NCI-H1694 (cell line): ENCODE measurements at places on chromosomes 6 and 20.

DNA sequence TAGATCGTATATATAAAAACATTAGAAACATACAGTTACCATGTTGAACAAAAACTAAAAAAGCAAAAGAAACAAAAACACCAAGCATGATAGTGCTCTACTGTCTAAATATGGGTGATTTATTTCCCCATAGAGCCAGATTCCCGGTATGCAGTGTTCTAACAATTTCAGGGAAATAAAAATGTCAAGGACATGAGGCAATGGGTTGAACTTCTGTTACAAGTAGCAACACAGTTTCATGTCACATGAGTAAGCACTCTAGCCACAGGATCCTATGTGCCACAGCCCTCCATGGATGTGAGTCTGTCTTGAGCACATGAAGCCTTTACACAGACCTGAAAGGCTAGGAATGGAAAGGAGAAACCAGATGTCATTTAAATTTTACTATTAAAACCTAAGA, 96.0 kb downstream of the MAP3K5 start:
- no peak for DNase-seq

GRCh38 chr6:156160007-156160794, 617.0 kb upstream of the ARID1B start:
- DNase-seq = no peak

GRCh38 chr6:108841377-108841855, 6.8 kb upstream of the ARMC2 start:
- DNase-seq = no peak

DNA sequence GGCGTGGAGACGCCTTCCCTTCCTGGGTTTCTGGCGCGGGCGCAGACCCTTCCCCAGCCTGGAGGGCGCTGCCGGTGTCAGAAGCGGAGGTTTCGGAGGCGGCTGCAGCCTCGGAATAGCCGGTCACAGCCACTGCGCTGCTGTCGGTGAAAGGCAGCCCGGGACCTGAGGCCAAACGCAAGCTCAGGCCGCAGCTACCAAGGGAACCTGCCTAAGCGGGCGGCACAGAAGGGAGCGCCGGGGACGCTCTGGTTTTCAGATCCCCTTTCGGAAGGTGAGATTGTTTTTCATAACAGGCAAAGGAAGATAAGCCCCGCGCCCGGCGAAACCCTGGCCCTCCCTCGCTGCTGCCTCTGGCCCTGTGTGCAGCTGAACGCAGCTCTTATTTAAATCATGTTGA, 116.5 kb downstream of the FAM120B start:
- no peak for DNase-seq

- DNase-seq = no peak
Measured at GRCh38 chr20:63310265-63310991, 17.4 kb downstream of the COL20A1 start.

GRCh38 chr6:155084431-155085123, 89.5 kb downstream of the TIAM2 start:
- no peak for DNase-seq

- DNase-seq = no peak
Measured at GRCh38 chr20:62753626-62754025, 42.6 kb upstream of the MRGBP start.

DNA sequence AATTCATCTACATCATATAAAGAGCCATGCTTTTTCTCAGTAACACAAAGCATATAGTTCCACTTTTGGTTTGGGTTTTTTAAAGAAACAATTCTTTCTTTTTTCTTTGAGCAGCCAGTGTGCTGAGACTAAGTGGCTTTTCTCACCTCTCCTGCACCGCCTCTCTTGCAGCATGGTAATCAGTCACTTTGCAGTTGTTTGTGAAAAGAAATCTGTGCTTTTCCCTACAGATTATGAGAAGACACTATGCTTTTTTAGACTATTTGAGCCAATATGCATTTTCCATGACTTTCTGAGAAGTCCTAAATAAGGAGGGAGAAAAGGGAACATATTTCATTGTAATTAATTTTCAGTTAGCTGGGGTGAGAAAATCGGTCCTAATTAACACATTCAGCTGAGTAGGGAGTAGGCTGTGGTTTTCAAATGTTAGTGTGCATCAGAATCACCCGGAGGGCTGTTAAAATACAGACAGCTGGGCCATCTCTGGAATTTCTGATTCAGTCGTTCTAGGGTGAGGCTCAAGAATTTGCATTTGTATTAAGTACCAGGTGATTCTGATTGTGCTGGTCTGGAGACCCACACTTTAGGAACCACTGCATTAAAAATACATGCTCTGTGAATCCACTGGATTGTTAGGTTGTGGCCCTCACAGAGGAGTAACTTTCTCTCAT, 155.2 kb downstream of the TINAG start:
- no peak for DNase-seq

GRCh38 chr6:49764571-49765236, 20.5 kb upstream of the CRISP3 start:
- DNase-seq = no peak

- no peak for DNase-seq
Measured at GRCh38 chr6:139325125-139325524, 33.3 kb upstream of the TXLNB start.

DNA sequence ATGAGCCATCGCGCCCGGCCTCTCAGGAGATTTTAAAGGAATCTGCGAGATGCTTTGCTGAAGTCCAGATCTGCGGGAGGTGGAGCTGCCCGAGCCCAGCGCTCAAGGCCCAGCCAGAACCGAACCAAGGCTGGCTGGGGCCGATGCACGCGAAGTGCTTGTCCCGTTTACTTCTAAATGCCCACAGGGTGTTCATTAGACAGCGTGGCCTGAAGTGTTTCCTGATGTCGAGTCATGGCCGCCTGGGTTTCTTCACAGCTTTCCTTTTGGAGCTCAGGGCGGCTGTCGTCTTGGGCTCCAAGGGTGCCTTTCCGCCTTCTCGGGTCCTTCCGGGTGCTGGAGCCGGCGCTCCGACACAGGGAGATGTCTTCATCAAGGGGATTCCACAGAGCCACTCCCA, 25.1 kb upstream of the CCR6 start:
- no peak for DNase-seq

DNA sequence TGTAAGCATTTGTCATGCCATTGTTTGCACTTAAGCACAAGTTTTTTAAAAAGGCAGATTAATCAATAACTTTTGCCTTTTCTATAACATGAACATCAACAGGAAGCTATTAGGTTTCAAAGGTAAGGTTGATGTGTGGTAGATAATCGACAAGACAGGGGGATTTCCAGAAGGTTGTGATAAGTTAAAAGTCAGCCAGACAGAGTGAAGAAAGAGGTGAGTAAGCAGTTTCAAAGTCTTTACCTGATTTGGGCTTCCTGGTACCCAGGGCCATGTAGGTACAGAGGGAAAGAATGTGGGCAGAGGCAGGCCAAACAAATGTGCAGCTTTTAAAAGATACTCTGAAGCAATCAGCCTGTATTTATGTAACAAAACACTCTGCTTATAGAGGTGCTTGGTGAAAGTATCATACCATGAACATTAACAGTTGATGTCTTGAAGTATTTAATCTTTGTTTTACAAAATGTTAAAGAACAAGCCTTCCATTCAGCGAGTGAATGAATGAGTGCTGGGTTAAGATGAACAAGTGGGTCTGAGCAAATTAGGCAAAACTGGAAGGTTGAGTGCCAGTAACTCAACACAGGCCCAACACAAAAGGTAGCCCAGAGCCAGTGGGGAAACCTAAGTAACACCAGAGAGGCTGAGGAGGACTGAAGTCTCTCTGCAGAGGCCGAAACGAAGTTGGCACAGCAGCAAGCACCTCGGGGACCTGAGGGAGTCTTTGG, 60.2 kb downstream of the LRRC1 start:
- no peak for DNase-seq

- DNase-seq = no peak
Measured at GRCh38 chr6:89952105-89952671, 57.9 kb downstream of the GJA10 start.

GRCh38 chr6:72271531-72271930, 350.3 kb upstream of the KCNQ5 start:
- no peak for DNase-seq

- no peak for DNase-seq
Measured at GRCh38 chr6:5151955-5152401, 66.8 kb downstream of the PPP1R3G start.

DNA sequence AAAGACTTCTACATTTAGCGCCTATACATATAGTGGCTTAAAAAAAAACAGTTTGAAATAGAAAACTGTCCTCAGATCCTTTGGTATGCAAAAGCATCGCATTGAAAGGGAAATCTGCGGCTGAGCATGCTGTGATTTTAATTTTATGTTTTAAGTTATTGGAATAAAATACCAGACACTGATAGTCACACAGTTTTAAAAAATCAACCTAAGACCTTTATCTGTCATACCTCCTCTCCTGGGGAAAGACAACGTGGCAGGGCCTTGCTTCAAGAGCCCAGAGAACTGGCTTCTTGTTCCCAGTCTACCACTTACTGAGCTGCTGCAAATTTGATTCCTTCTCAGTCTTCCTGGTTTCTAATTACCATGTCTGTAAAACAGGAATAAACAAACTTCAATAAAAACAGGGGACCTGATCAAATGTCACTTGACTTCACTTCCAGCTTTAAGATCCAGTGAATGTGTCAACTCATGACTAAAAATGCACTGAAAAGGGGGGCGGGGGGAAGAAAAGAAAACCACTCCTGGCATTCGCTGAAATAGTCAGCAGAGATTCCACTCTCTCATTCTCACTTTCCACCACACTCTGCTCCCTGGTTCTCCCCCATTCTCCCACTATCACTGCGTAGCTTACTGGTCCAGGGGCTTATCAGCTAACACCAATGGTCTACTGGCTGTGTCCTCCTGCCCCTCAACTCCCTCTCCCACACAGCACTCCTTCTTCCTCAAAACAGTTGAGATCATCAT, 494.7 kb upstream of the MARCKS start:
- DNase-seq = no peak

DNA sequence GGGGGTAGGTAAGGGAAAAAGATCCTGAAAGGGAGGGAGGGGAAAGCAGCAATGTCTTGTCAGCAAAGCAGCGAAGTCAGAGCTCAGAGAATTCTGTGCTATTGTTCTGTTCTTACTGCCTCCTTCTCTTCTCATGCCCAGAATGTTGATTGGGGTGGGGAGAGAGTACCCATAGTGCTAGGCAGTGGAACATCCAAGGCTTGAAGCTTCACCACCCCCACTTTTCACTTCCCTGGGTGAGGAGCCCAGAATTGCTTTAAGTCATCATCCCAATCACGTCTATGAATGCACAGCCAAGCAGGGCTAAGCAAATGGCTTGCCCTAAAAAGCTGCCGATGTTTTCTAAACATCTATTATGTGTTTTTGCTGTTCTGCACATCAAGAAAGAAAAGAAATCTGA, 16.5 kb downstream of the REPS1 start:
- DNase-seq = no peak

GRCh38 chr6:131281471-131282270, 146.4 kb downstream of the AKAP7 start:
- DNase-seq = no peak

DNA sequence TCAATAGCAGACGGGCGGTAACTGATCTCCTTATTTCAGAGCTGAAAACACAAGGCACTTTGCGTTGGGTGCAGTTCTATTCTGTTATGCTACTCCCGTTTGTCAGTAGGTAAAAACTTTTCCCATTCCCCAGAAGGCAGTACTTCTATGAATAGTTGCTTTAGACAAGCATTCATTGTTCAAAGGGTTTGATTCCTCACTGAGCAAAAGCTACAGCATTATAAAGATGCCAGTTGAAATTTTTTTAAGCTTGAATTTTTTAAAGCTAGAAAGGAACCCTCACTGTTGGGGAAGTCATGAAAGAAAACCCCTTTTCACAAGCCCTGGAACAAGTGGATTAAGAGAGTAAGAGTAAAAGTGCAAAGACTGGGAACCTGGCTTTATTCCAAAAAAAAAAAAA, 42.3 kb downstream of the FUT9 start:
- DNase-seq = no peak

DNA sequence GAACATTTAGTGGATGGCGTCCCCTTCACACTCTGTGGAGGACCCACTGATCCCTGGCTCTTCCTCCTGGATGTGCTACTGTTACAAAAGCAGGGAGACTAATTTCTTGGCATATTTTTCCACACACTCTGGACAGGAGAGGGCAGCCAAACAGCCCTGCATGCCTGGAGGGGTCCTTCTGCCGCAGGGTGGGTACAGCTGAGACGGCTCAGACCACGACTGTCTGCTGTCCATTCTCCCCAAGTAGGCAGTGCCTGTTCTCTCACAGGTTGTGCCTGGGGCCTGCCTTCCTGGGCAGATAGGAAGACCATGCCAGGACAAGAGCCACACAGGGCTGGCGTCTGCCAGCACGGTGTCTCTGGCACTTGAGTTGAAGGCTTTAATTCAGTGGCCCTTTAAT, 260.1 kb downstream of the FOXC1 start:
- DNase-seq = no peak

- no peak for DNase-seq
Measured at GRCh38 chr6:136956590-136957544, 34.8 kb downstream of the SLC35D3 start.

DNA sequence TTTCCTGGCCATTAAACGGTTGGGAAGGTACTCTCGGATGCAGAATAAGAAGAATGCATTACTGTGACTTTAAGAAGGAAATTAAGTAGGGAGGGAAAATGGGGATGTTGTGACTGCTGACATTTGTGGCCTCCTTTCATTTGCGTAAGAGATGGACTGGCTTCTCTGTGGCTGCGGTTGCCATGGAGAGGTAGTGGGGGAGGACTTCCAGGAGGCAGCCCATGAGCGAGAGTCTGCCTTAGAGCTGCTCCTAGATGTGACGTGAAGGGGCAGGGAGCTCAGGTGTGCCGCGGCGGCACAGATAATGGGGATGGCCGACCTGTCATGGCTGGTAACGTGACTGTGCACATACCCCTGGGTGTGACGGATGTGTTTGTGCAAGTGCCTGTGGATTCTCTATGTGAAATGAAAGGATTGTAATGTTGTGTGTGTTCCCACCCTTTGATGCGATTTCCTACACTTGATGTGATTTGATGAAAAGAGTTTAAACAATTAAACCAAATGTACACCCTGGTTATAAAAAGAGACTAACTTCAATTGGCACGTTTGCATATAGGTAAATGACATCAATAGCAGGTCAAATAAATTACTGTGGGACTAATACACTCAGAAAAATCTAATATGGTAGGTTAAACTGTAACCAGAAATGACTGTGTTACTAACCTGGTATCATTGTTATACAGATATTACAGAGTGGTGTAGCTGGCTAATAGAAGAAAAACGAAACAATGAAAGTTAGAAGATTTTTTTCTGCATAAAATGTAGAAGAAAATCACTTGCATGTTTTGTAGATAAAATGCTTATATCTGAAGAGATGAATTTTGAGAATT, 48.9 kb downstream of the HIVEP1 start:
- no peak for DNase-seq

DNA sequence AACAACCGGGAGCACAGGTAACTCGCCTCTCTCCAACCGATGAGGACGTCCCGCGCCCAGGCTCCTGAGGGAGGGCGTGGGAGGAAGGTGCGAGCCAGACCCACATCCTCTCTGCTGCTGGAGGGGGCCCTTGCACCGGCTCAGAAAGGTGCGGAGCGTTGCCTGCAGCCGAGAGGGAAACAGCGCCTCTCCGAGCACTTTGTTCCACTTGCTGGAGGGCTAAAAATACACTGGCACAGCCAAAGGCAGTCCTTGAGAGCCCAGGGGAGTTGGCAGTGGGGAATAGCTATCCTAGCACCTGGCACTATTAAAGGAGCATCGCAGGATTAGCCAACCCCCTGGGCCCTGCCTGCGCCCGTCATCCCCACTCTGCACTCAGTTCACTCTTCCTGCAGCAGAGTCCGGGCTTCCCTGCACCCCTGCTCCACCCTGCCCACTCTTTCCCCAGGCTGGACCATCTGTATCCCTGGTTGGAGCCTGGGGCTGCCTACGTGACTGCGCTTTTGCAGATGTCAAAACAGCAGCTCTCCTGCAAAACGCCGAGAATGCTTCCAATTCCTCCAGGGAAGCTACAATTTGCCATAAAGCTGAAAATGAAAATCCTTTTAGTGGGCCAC, 108.9 kb downstream of the SNX5 start:
- no peak for DNase-seq

GRCh38 chr20:8530022-8530421, 398.0 kb downstream of the PLCB1 start:
- DNase-seq = no peak
